Stimulated activated CD4-positive, alpha-beta T cell treated with anti-CD3 and anti-CD28 coated beads, Interleukin-1b, Interleukin-23, amount 100 ng/mL, for 4 hours (primary cell): ENCODE measurements at places on chromosomes 3 and 15.

GRCh38 chr3:11146773-11147660 is 7.3 kb upstream of the HRH1 start:
- no peak for DNase-seq

- DNase-seq, result no peak
Observed at GRCh38 chr3:149572796-149573414, 84.9 kb downstream of the WWTR1 start.

GRCh38 chr15:71790081-71790480 is 20.3 kb upstream of the NR2E3 start:
- no peak for DNase-seq

DNA sequence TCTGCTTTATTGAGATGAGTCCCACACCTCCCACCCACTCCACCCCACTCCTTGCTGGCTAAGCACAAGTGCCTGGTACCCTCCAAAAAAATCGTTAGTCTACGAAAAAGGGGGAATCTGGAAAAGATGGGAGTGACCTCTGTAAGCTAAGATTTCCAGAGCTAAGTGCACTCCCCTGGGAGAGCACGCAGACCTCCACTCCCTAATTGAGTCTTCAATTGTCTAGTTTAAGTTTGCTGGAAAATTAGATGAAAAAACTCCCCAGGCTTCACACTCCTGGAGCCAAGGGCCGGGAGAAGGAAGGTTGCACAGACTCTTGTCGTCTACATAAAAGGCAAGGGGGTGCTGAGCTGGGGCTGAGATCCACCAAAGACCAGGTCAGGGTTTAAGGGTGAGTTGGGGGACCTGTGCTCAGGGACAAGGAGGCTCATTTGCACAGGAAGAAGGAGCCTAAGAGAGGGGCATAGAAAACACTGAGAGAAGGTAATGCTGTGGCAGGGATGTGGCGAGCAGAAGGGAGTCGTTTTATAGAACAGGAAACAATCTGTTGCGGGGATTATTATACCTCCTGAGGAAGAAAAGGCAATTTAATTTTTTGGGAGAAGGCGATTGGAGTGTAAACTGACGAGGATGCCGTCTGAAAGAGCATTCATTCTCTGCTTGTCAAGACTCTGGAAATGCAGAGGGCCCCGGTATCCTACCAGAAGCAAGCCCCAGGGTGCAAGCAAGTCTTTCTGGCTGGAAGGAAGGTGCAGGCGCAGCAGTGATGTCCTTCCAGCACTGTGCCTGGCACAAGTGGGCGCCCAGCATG is 126.5 kb upstream of the DLG1 start:
- DNase-seq, result no peak

- no peak for DNase-seq
Observed at GRCh38 chr3:130442284-130442683, 74.7 kb upstream of the COL6A6 start.

DNA sequence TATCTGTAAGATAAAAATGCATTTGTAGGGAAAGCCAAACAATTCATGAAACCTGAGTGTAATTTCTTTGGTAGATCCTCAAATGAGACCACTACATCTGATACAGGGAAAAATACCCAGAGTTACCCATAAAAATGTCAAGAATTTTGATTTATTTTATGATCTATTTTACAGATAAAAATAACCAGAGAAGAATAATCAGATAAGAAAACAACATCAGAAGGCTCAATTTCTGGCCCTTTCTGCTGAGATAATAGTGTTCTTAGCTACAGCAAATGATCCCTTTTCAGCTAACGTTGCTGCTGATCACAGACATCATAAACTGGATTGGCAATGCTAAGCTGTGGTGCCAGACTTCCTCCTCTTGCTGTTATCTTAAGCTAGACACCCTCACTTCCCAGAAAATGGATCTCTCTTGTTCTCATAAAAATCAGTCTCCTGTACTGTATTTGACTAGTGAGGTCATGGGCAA is 21.3 kb upstream of the TMEM108 start:
- DNase-seq, result no peak

DNA sequence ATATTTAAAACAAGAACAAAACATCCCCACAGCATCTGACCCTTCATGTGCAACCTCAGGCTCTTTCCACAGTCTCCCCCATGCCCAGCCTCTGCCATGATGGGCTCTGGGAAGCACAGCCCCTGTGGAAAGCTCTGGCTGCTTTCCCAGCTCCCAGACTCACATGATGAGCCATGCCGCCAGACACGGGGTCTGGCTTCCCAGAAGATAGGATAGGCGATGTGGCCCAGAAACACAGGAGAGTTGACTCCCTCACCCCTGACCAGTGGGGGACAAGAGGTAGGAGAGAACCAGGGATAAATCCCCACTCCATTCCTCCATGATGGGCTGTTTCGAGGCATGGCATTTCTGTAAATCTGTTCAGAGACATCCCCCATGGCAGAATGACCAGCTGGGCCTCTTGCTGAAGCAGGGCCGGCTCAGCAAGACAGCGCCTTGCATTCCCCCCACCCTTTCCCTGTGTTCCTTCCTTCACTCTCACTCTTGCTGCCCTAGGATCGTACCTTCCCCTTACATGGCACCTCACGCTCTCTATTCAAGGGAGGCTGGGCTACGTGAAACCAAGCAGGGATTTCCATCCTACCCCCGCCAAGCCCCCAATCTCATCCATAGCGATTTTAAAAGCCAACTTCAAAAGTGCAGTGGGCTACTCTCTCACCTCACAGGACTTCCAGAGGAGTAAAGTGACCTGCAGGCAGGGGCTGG is 192.4 kb downstream of the ABHD5 start:
- no peak for DNase-seq

GRCh38 chr3:134318166-134318565 is 56.1 kb downstream of the AMOTL2 start:
- no peak for DNase-seq

- DNase-seq, result no peak
Observed at GRCh38 chr3:73848173-73848906, 223.6 kb upstream of the PDZRN3 start.

DNA sequence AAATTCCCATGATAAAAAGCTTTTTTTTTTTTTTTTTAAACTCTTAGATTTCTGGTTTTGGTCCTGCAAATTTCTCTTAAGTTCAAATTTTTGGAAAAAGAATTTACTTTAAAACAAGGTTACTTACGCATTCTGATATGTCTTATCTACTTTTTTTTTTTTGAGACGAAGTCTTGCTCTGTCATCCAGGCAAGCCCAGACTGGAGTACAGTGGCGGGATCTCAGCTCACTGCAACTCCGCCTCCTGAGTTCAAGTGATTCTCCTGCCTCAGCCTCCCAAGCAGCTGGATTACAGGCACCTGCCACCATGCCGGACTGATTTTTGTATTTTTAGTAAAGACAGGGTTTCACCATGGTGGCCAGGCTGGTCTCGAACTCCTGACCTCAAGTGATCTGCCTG is 83.2 kb downstream of the RASA2 start:
- DNase-seq, result no peak

DNA sequence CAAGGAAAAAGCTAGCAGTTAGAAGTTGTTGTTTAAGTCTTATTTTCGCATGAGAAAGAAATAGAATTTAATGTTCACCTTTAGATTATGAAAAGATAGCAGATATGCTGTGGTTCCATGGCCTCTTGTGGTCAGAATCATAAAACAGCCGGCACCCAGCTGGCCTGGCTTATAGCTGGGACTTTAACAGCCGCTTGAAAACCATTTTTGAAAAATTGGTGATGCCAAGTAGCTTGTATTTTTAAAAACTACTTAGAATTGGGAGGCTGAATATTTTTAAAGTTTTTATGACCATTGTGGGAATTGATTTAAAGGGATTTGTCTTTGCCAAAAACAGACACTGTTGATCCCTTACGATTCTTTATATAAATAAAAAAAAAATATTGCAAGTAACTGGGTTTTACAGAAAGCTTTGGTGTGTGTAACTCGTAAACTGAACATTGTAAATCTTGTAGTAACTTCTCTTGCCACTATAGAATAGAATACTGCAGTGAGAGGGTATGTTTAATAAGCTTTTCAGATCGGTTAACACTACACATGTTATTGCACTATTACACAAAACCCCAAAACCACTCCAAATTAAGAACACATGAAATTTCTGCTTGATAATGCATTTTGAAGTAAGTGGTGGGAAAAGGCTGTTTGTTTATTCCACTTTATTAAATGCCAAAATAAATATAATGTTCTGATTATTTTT is 6.6 kb downstream of the ARRDC4 start:
- DNase-seq, result no peak
